ENCODE measurements at places on chromosomes 3 and 15.

DNA sequence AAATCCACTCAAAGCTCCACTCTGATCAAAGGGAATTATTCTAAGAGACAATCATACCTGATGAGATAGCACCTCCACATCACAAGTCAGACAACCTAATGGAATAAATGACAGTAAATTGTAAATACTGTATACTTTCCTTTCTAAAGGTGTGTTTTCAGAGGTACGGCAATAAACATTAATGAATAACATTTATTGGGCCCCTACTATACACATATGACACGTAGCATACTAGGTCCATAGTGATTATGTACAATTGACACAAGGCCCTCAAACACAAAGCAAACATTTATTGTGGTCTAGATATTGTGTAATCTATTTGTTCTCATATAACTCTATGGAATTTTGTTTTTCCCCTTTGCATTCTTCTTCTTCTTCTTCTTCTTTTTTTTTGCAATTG, 429.8 kb downstream of the FOXP1 start:
- DNase-seq, result no peak

DNA sequence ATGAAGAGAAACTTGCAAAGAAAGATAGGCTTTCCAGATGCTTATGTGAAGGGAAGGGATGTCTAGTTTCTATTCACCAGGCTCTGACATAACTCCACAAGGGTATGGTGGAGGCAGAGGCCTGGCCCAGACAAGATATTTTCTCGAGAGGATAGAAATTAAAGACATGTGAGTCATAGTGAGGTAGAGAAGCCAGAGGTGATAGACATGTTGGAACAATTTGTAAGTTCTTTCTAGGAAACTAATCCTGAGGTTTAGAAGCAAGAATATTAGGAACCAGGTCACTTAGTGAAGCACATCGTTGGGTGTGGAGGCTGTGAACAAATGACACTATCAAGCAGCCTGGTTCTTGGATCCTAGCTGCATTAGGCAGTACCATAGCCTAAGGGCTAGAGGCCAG, 176.9 kb downstream of the BBX start:
- no peak for DNase-seq

DNA sequence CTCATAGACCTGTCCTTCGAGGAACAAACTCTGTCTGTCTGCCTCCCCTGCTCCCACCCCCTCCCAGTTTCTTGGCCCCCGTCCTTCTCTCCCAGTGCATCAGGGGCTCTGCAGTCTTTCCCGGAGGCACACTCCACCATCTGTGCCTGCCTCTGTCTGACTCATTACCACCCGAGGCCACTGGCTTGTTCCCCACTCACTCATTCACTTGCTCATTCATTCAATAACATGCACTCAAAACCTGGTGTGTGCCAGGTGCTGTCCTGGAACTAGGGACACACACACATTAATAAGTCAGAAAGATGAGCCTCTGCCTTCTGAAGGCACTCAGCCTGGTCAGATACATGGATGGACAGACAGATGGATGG, 12.4 kb downstream of the AMIGO3 start:
- DNase-seq, result no peak

DNA sequence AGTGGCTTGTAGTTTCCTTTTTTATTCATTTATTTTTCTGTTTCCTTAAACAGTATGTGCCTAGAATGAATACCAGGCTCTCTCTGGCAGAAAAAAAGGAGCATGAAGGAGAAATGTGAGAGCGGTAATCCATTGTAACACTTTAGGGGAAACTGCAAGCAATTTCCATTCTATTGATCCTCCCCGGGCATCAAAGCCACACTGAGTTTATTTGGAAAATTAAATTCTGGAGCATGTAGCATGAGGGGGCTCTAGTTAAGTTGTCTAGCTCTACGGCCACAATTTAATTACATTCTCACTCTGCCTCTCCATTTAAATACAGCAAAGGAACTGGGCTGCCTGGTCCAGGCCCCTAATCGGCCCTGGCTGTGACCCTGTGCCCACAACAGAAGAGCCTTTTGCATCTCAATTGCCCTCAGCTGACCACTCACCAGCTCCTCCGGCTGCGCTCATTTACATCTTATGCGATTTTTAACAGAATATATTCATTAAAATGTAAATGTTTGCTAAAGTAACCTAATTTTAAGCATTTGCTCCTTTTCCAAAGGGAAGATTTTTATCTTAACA, 72.9 kb downstream of the MEGF11 start:
- DNase-seq, result no peak

- no peak for DNase-seq
Measured at GRCh38 chr3:47910777-47911440, 105.3 kb downstream of the MAP4 start.

GRCh38 chr15:51677021-51677420, 4.3 kb upstream of the SCG3 start:
- no peak for DNase-seq

DNA sequence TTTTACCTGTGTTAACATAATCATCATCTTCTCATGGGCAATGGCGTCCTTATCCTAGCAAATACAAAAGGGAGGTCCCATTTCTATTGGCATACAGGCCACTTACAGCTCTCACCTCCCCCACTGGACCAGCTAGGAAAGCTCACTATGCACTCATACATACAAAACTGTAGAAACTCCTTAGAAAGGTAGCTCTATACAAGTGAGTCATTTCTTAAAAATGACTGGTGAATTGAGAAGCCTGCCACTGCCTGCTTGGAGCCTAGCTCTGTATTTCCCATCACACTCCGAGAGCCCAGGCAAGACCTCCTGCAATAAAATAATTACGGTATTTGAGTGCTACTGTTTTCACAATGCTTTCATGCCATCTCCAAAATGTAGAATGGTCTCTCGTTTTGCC, 321.8 kb downstream of the ULK4 start:
- no peak for DNase-seq

- no peak for DNase-seq
Measured at GRCh38 chr15:78977591-78978347, 32.9 kb upstream of the CTSH start.

DNA sequence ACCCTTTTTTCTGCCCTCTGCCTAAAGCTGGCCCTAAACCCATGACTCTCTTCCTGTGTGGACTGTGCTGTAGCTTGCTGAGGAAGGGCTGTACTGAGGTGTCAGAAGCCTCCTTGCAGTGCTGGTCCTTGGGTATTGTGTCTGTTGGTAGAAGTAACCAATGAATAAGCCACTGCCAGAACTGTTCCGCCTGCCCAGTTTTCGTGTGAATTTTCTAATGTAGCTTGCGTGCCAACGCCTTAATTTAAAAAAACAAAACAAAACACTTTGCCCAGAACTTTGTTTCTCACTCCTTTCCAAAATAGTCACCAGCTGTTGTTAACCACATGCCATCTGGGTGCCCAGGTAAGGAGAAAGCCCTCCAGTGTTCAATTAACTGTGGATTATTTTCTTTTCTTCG, 101.9 kb downstream of the KLHL25 start:
- no peak for DNase-seq

DNA sequence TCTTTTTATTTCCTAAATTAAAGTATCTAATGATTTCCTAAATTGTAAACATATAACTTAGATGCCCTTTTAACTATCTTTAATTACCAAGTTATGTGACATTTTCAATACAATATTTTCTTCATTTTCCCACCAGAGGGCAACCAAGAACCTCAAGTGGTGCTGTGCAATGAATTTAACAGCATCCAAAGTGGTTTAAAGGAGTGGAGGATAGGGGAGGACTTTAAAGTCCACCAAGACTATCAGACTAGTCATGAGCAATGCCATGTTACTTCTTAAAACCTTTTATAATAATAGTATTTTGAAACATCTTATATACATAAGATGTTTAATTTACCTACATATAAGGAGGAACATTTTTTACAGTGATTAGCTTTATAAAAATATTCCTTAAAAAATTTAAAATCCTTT, 74.4 kb downstream of the DLG1 start:
- peak; percentile 78 for DNase-seq

DNA sequence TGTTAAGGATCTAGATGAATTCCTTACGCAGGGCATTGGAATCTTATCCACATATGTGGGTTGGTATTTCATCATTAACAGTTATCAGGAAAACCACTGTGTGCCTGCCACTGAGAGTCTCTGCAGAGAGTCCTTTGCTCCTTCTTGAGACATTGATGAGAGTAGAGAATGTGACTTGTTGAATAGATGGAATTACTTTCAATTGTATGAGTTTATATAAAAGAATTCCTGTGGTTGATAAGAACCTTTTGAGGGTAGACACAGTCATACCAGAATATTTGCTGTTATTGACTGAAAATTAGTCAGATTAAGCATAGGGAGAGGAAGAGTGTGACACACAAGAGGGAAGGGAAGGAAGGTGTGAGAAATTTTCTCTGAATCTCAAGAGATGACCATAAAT, 30.8 kb downstream of the ARHGEF26 start:
- no peak for DNase-seq

DNA sequence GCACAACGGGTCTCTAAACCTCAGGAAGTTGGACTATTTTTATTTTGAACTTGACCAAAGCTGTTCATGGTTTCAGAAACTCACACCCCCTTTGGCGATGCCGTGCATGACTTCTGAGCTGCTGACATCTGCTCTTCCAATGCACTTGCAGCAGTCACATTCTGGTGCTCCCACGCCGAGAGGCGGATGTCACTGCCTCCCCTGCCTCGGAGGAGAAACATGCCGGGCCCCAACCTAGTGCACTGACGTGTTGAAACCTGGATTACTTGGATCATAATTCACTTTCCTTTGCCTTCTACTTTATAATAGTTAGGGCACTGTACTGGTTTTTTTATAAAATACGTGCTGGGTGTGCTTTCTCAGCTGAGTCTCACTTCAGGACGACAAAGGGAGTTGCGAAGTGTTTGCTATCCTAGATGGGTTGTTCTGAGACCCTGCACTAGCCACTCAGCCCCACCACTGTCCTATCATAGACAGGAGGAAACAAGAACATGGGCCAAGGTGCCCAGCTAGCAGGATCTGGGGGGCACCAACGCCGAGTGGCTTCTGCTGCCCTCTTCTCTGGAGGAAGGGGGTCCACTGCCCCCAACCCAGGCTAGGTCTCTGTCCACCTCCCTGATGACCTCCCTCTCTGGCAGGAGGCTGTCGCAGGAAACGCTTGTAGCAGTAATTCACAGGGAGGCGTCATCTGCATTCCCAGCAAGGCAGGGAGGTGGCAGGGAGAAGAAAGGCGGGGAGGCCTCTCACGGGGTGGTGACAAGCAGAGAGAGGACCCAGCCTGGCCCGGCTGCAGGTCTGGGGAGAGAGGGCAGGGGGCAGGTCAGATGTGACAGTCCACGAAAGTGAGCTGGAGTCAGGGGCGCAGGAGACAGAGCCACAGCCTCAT, 158.8 kb upstream of the IQSEC1 start:
- DNase-seq, result no peak

DNA sequence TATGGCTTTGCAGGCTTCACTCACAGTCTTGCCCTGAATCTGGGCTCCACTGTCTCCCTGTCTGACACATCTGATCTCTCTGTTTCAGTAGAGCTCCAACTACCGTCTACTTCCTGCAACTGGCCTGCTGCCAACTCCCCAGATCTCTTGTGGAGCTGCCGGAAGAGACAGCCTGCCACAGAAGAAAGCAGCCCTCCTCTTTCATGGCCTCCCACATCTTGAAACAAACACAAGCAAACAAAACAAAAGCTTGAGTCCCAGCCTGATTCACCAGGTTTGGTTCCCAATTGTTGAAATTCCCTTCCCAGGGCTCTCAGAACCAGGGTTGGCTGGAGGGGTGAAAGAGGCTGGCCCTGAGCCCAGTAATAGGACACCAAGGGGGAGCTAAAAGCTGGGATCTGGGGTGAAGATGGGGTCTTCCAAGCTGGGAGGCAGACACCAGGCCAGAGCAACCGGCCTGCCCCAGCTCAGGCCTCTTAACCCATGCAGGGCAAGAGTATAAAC, 55.3 kb upstream of the CA12 start:
- DNase-seq, result peak; percentile 72

DNA sequence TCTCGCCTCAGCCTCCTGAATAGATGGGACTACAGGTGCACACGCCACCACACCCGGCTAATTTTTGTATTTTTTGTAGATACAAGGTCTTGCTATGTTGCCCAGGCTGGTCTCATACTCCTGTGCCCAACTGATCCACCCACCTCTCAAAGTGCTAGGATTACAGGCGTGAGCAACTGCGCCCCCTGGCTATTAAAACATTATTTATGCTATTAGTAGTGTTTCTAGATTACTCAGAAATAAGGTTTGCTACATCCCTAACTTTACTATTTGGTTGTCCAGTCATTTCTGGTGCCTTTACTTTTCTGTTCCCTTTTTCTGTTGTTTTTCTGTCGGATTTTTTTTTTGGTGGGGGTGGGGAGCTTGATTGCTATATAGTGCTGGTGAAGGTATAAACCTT, 393.6 kb upstream of the TPM1 start:
- no peak for DNase-seq

GRCh38 chr3:140096037-140096436, 161.1 kb downstream of the CLSTN2 start:
- DNase-seq, result no peak

DNA sequence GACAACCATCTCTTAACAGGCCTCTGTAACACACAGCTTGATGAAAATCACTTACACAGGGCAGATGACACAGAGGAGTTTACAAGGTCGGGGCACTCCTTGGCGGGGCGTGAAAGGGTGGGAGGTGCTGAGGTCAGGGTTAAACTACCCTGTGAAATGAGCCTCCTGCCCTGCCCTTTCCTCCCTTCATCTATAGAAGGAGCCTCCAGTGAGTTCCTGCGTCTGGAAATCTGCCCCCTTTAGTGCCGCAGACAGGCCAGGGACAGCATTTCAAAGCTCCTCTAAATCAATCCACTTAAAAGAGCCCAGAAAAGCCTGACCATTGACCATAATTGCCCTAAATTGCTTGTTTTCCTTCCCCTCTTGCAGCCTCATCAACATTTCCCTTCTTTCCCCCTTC, 1.9 kb downstream of the ROBO1 start:
- no peak for DNase-seq

DNA sequence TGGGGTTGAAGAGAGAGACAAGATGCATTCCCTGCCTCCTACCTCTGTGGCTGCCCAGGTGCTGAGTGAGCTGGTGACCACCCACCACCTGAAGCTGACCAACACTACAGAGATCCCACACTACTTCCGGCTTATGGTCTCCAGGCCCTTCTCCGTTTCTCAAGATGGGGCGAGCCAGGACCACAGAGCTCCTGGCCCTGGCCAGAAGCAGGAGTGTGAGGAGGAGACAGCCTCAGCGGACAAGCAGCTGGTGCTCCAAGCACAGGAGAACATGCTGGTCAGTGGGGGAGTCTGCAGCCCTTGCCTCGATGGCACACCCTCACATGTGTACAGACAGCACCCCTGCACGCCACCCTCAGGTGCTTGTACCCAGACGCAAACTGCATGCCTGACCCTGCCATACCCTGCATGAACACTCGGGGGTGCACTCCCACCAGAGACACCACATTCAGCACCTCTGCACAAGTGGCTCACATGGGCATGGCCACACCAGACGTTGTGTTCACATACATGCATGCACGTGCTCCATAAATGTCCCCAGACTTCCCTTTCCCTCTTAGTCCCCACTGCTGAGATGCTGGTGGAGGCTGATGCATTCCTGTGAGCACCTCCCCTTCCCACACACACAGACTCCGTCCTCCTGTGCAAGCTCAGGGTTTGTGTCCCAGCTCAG, 19.0 kb downstream of the ACAA1 start:
- DNase-seq, result peak; percentile 68
